Esophagus mucosa (tissue), 1 donor: ENCODE measurements at places on chromosomes 4 and X. TPM values are rescaled to one million over a fixed set of nuclear protein-coding genes. Genes with fewer than 3 reads are reported as not detected.

Gene GPR143
- total RNA-seq: 2.8 TPM

Gene SATL1
- not detected for total RNA-seq

Gene TRIM61
- not detected for total RNA-seq

DNA sequence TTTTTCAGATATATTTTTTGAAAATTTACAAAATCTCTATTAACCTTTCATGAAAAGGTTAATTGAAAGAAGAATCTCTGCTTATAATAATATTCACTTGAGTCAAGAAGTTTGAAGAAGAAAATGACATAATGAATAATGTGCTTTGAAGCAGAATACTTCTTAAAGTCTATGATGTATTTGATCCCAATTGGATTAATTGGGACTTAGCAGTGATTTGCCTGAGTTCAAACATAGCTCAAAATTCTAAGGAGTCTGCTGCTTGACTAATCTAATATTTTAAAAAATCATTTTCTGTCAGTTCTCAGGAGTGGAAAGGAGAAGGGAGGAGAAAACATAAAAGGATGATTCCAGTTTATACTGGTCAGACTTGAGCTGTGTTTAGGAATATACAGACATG lies 1150.4 kb upstream of the INTU start:
- no peak for ATAC-seq

GRCh38 chr4:130812117-130812765 lies 1716.3 kb downstream of the C4orf33 start:
- ATAC-seq: no peak

DNA sequence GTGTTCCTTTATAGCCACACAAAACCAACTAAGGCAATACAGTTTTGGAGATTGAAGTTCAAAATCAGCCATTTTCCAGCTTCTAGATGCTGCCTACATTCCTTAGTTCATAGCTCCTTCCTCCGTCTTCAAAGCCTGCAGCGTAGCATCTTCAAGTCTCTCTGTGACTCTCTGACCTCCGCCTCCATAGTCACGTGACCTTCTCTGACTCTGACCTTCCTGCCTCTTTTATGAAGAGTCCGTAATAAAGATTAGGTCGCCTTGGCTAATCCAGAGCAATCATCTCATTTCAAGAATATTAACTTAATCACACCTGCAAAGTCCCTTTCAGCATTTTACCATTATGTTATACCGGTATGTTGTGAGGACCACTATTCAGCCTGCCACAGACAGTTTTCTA lies 60.4 kb downstream of the ZCCHC12 start:
- no peak for ATAC-seq

GRCh38 chr4:20662851-20663250 lies 37.4 kb upstream of the PACRGL start:
- no peak for ATAC-seq

DNA sequence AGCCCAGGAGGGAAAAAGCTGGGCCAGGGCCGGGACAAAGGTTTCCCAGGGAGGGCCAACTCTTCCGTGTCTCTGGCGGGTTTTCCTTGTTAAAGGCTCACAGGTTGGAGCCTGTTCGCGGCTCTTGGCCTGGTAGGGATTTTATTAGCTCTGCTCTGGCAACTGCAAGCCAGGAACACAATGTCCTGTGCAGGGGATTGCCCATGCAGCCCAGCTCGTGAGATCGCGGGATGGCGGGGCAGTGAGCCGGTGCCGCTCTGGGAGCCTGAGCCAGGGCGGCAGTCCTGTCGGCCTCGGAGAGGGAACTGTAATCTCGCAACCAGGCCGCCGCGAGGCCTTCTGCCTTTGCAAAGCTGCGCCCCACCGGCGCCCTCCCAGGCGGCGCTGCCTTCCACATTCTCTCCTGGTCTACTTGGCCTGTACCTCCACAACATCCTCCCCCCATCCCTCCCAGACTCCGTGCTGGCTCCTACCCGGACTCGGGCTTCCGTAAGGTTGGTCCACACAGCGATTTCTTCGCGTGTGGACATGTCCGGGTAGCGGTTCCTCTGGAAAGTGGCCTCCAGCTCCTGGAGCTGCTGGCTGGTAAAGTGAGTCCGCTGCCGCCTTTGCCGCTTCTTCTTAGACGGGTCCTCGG lies 2.1 kb downstream of the PITX2 start:
- ATAC-seq: peak; percentile 40

DNA sequence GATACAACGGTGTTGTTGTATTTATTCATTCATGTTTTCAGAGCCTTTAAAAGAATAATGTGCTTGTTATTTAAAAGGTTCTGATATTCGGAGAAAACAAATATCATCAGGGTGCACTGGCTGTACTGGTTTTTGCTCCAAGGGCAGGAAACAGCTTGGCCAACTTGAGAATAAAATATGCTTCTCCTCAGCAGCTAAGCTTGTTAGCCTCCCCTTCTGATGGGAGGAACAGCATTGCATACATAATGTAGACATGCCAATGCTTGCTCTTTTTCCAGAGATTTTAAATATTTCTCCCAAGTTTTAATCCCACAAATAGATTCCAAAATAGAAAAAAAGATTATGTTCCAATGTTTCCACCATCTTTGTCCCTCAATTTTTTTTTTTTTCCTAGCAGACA lies 87.6 kb upstream of the RPL34 start:
- no peak for ATAC-seq
